Activated CD4-positive, alpha-beta memory T cell treated with anti-CD3 and anti-CD28 coated beads, Interleukin-2, amount 10 ng/mL, durations not matched to agents 7 days and 5 days (primary cell): ENCODE measurements at places on chromosomes 12 and 14. TPM values are rescaled to one million over a fixed set of nuclear protein-coding genes. Genes with fewer than 3 reads are reported as not detected.

RPS29 gene
- total RNA-seq: 1,659 TPM

SLCO1C1 gene
- not detected for total RNA-seq

C12orf54 gene
- total RNA-seq: not detected

GRCh38 chr12:64395739-64396138 is 5.2 kb upstream of the C12orf56 start:
- H3K36me3 ChIP-seq: no peaks in the 10 kb centered on the region
- no peak overlapping the region for H3K27ac ChIP-seq
- peaks cover 14% of the 10 kb centered on the region for H3K27me3 ChIP-seq
- peaks cover 20% of the 10 kb centered on the region for H3K4me1 ChIP-seq

GRCh38 chr12:88662961-88663360 is 82.7 kb upstream of the KITLG start:
- no peaks in the 10 kb centered on the region for H3K4me1 ChIP-seq
- H3K36me3 ChIP-seq: no peaks in the 10 kb centered on the region
- H3K27ac ChIP-seq: no peak overlapping the region
- no peak overlapping the region for H3K4me3 ChIP-seq
- no peaks in the 10 kb centered on the region for H3K27me3 ChIP-seq

DNA sequence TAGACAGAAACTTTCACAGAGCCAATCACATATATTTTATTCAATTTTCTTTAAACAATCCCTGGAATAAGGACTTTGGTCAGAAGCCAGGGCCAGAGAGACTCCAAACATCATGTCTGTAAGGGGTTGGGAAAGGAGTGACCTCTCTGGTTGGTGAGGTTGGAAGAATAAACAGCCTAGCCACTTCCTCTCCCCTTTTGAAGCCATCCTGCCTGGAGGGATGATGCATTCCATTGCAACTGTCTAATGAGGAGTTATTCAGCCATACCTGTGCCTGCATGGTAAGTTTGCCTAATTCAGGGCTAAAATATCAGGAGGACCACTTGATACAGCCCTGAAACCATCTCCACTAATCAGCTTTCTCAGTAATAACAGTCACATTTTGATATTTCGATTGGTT is 299.8 kb downstream of the KCNH5 start:
- no peak overlapping the region for H3K27ac ChIP-seq
- no peak overlapping the region for H3K4me3 ChIP-seq
- H3K27me3 ChIP-seq: no peaks in the 10 kb centered on the region
- no peaks in the 10 kb centered on the region for H3K4me1 ChIP-seq
- DNase-seq: no peak
- H3K36me3 ChIP-seq: no peaks in the 10 kb centered on the region

- H3K36me3 ChIP-seq: no peaks in the 10 kb centered on the region
- H3K27ac ChIP-seq: no peak overlapping the region
- H3K27me3 ChIP-seq: peaks cover 50% of the 10 kb centered on the region
- peaks cover 30% of the 10 kb centered on the region for H3K4me1 ChIP-seq
Measured at GRCh38 chr12:24945845-24946244, 3.1 kb downstream of the BCAT1 start.

- H3K27ac ChIP-seq: no peak overlapping the region
- H3K4me3 ChIP-seq: no peak overlapping the region
- no peaks in the 10 kb centered on the region for H3K36me3 ChIP-seq
- no peaks in the 10 kb centered on the region for H3K27me3 ChIP-seq
- DNase-seq: no peak
- H3K4me1 ChIP-seq: peaks cover 20% of the 10 kb centered on the region
Measured at GRCh38 chr14:68262567-68262966, 443.0 kb downstream of the RAD51B start.

- no peaks in the 10 kb centered on the region for H3K36me3 ChIP-seq
- H3K27me3 ChIP-seq: peaks cover 54% of the 10 kb centered on the region
- no peak within 1 kb of the TSS for H3K27ac ChIP-seq
- no peaks in the 10 kb centered on the region for H3K4me1 ChIP-seq
- no peak within 1 kb of the TSS for H3K4me3 ChIP-seq
Measured at GRCh38 chr12:30926243-30927221, at the start of gene TSPAN11. TSPAN11 (plus strand) TSS chr12:30926748; CDS start chr12:30953992, 27,244 bp downstream.

- H3K27me3 ChIP-seq: peaks cover 7% of the 10 kb centered on the region
- no peak overlapping the region for H3K4me3 ChIP-seq
- no peaks in the 10 kb centered on the region for H3K4me1 ChIP-seq
- no peaks in the 10 kb centered on the region for H3K36me3 ChIP-seq
- no peak for DNase-seq
- no peak overlapping the region for H3K27ac ChIP-seq
Measured at GRCh38 chr12:4595881-4596280, 33.9 kb downstream of the DYRK4 start.

- H3K36me3 ChIP-seq: no peaks in the 10 kb centered on the region
- DNase-seq: no peak
- no peak overlapping the region for H3K4me3 ChIP-seq
- H3K4me1 ChIP-seq: peaks cover 19% of the 10 kb centered on the region
- H3K27me3 ChIP-seq: peaks cover 29% of the 10 kb centered on the region
- H3K27ac ChIP-seq: no peak overlapping the region
Measured at GRCh38 chr12:9808504-9808903, 18.8 kb upstream of the KLRF1 start.
